Stimulated activated naive B cell treated with anti-CD40 and anti-IgM and Interleukin-4, amounts not matched to agents 10 μg/mL and 1 μg/mL and 100 μg/mL, for 72 hours (primary cell): ENCODE measurements at places on chromosomes 12 and 14.

DNA sequence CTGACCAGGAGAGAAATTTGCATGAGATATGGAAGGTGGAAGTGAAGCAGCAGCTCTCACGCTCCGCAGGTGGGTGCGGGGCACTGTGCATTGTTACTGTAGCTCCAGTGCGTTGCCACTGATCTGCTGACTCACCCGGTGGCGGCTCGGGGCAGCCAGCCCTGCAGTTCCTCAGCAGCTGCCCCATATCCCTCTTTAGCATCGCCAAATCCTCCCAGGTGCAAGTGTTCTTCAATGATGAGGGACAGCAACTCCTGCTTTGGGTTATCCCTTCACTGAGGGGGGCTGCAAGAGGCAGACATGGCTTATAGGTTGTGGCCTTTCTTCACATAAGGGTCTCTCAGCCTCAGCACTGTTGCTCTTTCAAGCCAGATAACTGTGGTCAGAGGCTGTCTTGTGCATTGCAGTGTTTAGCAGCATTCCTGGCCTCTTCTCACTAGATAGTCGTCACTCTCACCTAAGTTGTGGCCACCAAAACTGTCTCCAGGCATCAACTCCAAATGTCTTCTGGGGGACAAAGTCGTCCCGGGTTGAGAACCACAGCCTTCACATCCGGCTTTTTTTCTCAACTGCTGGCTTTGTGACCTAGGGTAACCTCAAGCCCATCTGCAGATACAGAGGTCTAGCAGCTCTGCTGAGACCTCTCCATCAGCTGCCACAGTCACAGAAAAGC lies 180.8 kb downstream of the EFCAB11 start:
- DNase-seq, result peak; percentile 50

DNA sequence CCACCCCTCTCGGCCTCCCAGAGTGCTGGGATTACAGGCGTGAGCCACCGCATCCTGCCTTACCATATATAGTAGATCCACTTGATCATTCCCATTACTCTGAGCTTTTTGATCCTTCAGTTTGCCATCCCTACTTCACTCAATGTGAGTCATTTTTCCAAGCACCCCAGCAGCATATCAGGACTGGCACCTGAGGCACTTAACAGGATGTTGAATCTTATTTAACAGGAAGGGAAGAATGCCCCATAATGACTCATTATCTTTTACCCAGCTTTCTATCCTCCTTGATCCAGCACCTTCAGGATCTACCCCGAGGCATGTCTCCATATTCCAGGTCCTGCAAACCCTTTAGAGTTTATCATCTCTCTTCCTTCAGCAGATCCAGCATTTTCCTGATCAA lies 84.9 kb upstream of the CMKLR1 start:
- no peak for DNase-seq

DNA sequence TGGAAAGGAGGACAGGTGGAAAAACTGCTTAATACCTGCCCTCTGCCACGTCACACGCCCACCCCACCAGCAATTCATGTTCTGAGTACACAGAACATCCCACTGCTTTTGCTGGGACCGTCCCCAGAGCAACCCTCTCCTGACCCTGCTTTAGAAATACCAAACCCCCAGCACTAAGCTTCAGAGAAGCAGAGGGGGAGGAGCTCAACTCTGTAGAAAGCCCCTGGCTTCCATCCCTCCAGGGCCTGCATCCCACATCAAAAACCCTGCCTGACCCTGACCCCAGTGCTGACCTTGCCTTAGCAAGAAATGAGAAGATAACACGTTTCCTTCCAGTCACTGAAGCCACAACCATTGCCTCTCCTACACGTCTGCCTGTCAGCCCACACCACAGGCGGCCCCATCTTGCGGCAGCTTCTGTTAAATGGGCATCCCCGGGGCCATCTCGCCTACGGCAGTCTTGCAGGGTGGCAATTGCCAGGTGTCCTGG lies 19.7 kb downstream of the VDR start:
- peak; percentile 68 for DNase-seq

DNA sequence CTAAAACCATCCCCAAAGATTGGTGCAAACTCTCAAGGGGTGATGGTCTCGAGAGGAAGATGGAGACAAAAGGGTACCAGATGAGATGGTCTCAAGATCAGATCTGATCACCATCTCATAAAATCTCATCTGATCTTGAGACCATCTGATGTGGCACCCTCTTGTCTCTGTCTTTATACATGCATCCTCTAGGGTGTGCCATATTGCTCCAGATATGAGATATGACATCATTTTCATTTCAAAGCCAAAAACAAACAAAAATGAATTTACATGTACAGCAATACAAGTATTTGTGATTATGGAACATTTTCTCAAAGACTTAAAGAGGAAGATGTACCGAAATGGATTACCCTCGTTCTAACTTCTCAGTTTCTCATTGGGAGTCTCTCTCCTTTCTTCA lies 787.2 kb downstream of the GALC start:
- no peak for DNase-seq

GRCh38 chr14:60090864-60091519 lies 731 bp upstream of the PCNX4 start:
- DNase-seq, result peak; percentile 4

DNA sequence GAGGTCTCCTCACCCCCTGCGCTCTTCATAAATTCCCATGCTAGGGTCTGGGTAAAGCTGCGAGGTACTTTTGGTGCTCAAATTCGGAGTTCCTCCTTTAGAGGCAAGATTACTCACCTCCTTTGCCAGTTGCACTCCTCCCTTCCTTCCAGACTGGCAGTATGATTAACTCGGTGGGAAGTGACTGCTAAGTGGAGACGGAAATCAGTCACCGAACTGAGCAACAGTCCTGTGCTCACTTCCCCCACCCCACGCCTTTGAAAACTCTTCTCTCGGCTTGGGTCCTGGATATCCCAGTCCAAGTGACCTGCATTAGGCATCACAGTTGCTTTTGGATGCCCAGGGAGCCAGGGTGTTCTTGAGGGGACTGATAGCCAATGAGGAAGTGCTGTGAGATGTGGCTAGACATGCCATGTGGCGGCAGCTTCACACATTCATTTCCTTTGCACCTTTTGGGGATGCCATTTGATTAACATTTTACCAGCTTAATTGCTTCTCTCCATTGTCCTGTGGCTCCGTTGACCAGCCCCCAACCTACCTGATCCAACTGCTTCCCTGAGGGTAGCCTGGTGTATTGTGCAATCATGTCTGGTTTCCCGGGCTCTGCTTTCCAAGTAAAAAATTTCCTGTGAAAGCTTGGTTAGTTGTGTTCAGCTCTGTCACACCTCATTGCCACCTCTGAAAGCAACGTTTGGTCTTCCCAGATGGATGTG lies 840 bp downstream of the PNP start:
- peak; percentile 66 for DNase-seq

- DNase-seq, result no peak
Measured at GRCh38 chr12:62523619-62524018, 57.0 kb downstream of the MON2 start.

DNA sequence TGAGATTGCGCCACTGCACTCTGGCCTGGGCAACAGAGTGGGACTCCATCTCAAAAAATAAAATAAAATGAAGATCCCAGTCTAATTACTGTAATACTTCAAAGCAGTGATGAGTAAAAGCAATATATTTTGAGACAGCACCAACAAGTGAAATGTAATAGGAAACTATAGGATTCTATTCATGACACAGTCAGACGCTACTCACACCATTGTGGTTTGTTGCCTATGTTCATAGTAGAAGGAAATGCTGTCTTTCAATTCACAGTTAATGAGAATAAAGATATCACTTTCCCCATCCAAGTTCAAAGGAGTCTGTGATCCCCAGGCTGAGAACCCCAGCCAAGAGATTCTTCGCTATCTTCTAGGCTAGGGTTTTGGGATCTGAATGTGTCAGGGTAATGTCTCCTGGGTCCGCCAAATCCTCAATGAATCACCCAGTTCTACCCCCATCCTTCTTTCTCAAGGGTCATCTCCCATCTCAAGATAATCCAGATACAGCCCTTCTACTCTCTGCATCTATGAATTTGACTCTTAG lies 16.6 kb upstream of the DTX1 start:
- no peak for DNase-seq

DNA sequence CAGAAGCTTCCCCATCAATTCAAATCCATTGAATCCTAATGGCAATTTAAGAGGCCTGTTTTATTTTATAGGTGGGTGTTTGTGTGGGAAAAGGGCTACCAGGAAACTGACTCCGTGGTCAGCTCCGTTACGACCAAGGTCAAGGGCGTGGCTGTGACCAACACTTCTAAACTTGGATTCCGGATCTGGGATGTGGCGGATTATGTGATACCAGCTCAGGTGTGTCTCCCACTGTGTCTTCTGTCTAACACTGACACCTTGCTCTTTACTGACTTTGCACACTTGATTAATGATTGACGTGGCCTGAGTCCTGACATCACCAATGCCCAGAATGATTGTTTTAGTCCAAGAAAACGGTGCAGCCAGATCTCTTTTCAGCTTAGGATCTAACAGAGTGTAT lies 7.1 kb downstream of the P2RX4 start:
- DNase-seq, result no peak

GRCh38 chr12:88522961-88523360 lies 57.3 kb downstream of the KITLG start:
- no peak for DNase-seq

DNA sequence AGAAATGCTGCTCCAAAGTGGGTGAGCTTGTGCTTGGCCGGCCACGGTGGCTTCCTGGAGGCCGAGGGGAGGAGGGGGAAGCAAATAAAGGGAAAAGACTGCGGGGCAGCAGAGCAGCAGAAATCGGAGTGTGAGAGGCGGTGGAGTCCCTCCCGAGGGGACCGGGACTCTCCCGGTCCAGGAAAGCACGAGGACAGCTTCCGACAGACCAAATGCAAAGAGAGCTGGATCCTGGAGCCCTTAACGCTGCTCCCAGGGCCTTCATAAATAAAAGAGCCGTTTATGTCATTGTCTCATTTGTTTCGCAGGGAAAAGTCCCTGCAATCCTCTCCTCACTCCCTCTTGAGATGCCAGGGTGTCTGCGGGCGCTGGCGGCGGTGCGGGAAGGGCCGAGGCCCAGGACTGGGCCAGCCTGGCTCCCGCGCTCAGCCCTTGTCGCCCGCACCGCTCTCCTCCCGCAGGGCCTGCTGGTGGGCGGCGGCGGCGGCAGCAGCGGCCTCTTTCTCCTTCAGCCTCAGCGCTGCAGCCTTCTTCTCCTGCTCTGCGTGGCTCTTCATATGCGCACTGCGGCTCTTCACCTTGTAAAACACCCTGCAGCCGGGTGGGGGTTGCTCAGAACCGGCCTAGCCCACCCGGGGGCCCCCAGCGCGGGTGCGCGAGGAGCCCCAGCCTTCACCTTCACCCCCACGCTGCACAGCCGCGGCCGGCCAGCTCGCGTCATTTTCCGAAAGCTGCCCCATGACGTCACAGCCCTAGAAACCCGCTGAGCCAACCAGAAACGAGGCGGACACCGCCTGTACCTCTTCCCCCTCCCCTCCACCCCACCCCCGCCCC lies 4.5 kb upstream of the PNMA1 start:
- DNase-seq, result no peak

DNA sequence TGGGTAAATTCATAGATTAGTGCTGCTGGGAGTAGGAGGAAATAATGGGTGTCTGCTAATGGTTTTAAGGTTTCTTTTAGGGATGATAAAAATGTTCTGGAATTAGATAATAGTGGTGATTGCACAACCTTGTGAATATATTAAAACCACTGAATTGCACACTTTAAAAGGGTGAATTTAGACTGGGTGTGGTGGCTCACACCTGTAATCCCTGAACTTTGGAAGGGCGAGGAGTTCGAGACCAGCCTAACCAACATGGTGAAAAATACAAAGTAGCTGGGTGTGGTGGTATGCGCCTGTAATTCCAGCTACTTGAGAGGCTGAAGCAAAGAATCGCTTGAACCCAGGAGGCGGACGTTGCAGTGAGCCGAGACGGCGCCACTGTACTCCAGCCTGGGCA lies 1.3 kb downstream of the RAD52 start:
- no peak for DNase-seq

DNA sequence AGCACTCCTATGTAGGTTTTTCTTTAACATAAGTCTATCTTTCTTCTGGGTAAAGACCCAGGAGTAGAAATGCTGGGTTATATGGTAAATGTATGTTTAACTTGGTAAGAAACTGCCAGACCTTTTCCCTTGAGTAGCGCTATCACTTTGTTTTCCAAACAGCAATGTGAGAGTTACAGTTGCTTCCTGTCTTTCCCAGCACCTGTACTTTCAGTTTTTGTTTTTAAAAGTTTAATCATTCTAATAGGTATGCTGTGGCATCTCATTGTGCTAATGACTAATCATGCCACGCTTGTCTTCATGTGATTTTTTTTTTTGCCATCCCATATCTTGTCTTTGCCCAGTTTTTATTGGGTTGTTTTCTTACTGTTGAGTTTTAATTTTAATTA lies 28.1 kb downstream of the GIT2 start:
- no peak for DNase-seq

GRCh38 chr12:43453761-43454160 lies 98.2 kb downstream of the ADAMTS20 start:
- no peak for DNase-seq

DNA sequence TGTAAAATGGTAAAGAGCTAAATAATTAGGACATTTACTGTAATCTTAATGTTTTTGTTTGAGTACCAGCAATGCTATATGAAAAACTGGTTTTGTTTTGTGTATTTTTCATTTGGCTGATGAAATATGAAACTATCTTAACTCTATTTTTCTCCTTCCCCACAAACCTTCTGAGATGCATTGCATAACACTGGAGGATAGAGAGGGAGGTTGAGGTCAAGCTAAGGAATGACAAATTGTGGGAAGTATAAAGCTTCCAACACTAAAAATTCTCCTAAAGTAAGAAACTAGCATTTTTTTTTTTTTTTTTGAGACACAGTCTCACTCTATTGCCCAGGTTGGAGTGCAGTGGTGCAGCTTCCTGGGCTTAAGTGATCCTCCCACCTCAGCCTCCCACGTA lies 31.5 kb upstream of the SRP54 start:
- no peak for DNase-seq

DNA sequence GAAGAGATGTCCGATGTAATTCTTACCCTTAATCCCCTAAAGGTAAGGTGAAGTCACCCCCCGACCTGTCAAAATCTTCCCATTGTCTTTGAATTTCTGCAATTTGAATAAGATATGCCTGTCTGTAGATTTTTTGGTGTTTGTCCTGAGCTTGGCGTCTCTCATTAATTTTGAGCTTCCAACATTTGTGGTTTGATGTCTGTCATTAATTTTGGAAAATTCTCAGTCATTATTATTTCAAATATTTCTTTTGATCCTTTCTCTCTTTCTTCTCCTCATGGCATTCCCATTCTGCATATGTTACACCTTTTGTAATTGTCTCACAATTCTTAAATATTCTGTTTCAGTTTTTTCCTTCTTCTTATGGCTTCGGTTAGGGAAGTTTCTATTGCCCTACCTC lies 60.1 kb downstream of the EPS8 start:
- no peak for DNase-seq
